Activated naive CD4-positive, alpha-beta T cell treated with anti-CD3 and anti-CD28 coated beads for 36 hours (primary cell): ENCODE measurements at places on chromosomes 16 and 17. TPM values are rescaled to one million over a fixed set of nuclear protein-coding genes. Genes with fewer than 3 reads are reported as not detected.

DNA sequence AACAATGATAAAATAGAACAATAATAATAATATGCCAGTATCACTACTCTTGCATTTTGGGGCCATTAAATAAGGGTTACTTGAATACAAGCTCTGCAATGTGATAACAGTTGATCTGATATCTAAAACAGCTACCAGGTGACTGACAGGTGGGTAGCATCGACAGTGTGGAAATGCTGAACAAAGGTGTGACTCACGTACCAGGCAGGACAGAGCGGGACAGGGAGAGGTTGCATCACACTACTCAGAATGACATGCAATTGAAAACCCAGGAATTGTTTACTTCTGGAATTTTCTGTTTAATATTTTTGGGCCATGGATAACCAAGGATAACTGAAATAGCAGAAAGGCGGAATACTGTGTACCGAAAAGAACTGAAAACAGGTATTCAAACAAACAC is 15.8 kb upstream of the ZNF19 start:
- no peak for DNase-seq
- H3K27me3 ChIP-seq: no peaks in the 10 kb centered on the region
- H3K27ac ChIP-seq: no peak overlapping the region
- H3K36me3 ChIP-seq: no peaks in the 10 kb centered on the region

DNA sequence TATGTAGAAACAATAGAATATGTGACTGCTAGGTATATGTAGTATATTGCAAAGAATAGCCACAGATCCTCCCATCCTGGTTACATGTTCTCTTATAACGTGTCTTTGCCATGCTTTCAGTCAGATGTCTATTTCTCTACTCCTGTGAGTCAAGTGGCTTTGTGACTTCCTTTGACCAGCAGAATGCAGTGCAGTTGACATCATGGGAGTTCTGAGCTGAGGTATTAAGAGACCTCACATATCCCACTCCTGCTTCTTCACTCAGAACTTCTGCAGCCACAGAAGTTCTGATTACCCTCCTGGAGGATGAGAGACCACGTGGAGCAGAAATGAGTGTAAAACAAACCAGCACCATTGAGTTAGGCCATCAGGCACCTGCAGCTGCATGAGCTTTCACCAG is 222.5 kb downstream of the PRKCA start:
- no peaks in the 10 kb centered on the region for H3K27me3 ChIP-seq
- peaks cover 64% of the 10 kb centered on the region for H3K4me1 ChIP-seq
- DNase-seq: peak; percentile 25
- no peak overlapping the region for H3K4me3 ChIP-seq
- H3K27ac ChIP-seq: no peak overlapping the region
- H3K36me3 ChIP-seq: peaks cover 35% of the 10 kb centered on the region

Gene NTHL1
- 24.1 TPM for total RNA-seq

DNA sequence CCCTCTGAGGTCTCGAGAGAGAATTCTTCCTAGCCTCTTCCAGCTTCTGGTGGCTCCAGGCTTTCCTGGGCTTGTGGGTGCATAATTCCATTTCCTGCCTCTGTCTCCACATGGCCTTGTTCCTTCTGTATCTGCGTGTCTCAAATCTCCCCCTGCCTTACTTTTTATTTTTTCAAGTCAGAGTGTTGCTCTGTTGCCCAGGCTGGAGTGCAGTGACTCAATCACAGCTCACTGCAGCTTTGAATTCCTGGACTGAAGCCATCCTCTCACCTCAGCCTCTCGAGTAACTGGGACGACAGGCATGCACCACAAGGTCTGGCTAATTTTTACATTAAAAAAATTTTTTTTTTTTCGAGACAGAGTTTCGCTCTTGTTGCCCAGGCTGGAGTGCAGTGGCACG is 120.6 kb downstream of the SHISA9 start:
- no peaks in the 10 kb centered on the region for H3K4me1 ChIP-seq
- H3K36me3 ChIP-seq: no peaks in the 10 kb centered on the region
- no peak for DNase-seq
- H3K27ac ChIP-seq: no peak overlapping the region
- peaks cover 10% of the 10 kb centered on the region for H3K27me3 ChIP-seq

DNA sequence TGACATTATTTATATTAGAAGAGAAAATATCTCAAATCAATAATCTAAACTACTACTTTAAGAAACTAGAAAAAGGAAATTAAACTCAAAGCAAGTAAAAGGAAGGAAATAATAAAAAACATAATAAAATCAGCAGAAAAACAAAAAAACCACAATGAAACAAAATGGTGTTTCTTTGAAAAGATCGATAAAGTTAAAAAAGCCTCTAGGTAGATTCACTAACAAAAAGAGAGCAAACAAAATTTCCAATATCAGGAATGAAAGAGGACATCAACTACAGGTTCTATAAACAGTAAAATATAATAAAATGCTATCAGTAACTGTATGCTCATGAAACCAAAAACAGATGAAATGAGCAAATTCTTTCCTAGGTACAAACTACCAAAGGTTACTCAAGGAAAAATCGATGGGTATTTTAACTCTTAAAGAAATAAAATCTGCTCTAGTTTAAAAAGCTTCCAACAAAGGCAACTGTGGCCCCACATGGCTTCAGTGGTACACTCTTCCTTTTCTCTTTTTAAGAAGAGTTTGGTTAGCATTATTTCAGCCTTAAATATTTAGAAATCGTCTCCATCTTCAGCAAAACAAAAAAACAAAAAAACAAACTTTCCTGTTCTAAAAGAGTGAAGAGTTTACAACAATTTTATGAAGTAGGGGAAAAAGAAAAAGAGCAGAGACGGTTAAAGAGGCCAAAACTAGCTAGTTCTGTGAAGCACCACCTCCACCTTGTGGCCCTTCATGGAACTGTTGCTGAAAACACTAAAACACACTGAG is 102.2 kb downstream of the TRIM37 start:
- no peak overlapping the region for H3K4me3 ChIP-seq
- H3K27ac ChIP-seq: peak overlapping the region; percentile 61
- no peaks in the 10 kb centered on the region for H3K27me3 ChIP-seq

Gene KRTAP2-2
- not detected for total RNA-seq

GRCh38 chr17:43578404-43578698 is 32.2 kb upstream of the ETV4 start:
- H3K4me3 ChIP-seq: no peak overlapping the region
- no peaks in the 10 kb centered on the region for H3K36me3 ChIP-seq
- no peak for DNase-seq
- H3K27me3 ChIP-seq: no peaks in the 10 kb centered on the region
- no peak overlapping the region for H3K27ac ChIP-seq
- peaks cover 15% of the 10 kb centered on the region for H3K4me1 ChIP-seq

Gene ZG16
- total RNA-seq: not detected
